ENCODE measurements at places on chromosomes 3 and 15.
A peak's percentile ranks its signal among the peaks of the same experiment; 100 is the strongest.

GRCh38 chr3:73249047-73249446 is 187.6 kb downstream of the EBLN2 start:
- H3K4me3 ChIP-seq, result no peak overlapping the region
- no peaks in the 10 kb centered on the region for H3K4me1 ChIP-seq
- no peaks in the 10 kb centered on the region for H3K36me3 ChIP-seq
- no peak overlapping the region for H3K27ac ChIP-seq
- no peak for DNase-seq

DNA sequence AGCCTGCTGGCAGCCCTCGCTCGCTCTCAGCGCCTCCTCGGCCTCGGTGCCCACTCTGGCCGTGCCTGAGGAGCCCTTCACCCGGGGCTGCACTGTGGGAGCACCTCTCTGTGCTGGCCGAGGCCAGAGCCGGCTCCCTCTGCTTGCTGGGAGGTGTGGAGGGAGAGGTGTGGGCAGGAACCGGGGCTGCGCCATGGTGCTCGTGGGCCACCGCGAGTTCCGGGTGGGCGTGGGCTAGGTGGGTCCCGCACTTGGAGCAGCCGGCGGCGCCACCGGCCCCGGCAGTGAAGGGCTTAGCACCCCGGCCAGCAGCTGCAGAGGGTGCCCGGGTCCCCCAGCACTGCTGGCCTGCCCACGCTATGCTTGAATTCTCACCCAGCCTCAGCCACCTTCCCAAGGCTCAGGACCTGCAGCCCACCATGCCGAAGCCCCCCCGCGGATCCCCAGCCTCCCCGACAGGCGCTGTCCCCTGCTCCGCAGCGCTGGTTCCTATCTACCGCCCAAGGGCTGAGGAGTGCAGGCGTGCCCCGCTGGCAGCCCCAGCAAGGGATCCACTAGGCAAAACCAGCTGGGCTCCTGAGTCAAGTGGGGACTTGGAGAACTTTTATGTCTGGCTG is 863.3 kb downstream of the IGSF11 start:
- H3K27me3 ChIP-seq, result no peaks in the 10 kb centered on the region
- DNase-seq, result no peak
- H3K27ac ChIP-seq, result no peak overlapping the region
- H3K36me3 ChIP-seq, result no peaks in the 10 kb centered on the region
- no peak overlapping the region for H3K4me3 ChIP-seq

GRCh38 chr15:70382009-70382749 is 284.5 kb upstream of the TLE3 start:
- no peaks in the 10 kb centered on the region for H3K27me3 ChIP-seq
- no peak overlapping the region for H3K27ac ChIP-seq
- DNase-seq, result no peak
- no peak overlapping the region for H3K4me3 ChIP-seq

DNA sequence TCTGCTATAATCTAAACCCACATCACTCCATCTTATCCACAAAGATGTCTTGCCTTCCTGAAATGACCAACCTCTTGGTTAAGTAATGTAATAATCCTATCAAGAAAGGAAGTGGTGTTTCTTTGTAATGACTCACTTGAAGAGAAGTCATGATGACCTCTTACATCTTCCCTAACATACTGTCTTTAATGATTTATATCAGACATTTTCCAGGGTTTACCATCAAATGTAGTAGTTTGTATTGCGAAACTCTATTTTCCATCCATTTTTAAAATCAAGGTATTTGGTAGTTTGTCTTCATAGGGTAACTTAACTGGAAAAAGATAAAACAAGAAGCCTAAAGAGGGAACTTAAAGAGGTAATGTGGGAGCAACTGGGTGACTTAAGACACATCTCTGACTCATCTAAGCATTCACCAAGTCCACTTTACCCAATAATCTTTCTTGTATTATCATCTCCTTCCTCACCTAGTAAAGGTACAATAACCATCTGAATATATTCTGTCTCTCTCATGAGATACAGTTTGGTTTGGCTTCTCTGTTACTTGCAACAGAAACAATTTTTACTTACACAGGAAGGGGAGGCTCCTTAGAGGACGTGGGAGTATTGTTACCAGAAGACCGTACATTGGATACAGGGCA is 5.7 kb upstream of the MAPK6 start:
- no peak for DNase-seq
- H3K27ac ChIP-seq, result no peak overlapping the region
- no peaks in the 10 kb centered on the region for H3K27me3 ChIP-seq
- H3K4me3 ChIP-seq, result no peak overlapping the region
- H3K4me1 ChIP-seq, result no peaks in the 10 kb centered on the region
- H3K36me3 ChIP-seq, result no peaks in the 10 kb centered on the region

DNA sequence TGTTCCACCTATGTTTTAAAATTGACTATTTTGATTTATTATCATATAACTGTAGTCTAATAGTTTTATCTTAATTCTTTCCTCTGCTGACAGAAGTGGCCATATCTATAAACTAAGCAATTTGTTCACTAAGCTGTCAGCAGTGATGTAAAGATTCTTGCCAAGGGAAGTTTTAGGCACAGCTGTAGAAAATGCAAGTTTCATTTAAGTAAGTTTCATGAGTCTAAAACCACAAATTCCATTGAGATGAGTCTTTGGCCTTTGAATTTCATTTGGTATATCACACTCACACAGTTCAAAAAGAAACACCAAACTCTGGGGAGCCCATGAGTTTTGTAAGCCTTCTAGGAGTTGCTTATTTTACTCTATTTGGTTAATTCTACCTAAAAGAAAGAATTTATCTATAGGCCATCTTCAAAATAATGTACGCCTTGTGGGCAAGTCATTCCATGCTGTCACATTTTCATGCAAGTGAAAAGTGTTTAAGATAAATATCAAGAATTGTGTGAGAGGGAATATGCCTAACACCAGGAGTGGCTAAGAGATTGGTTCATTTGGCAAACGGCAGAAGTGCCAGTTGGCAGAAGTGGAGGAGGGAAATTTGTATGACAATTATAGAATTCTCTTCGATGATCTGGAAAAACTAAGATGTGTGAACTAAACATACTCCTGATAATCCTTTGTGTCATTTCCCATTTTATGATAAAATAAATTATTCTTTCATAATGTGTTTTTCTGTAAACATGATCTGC is 292.9 kb downstream of the ZIC4 start:
- no peak for DNase-seq
- no peak overlapping the region for H3K27ac ChIP-seq
- no peaks in the 10 kb centered on the region for H3K36me3 ChIP-seq
- no peak overlapping the region for H3K4me3 ChIP-seq
- no peaks in the 10 kb centered on the region for H3K4me1 ChIP-seq

GRCh38 chr3:133955892-133956291 is 60.2 kb upstream of the RAB6B start:
- DNase-seq, result no peak
- no peaks in the 10 kb centered on the region for H3K36me3 ChIP-seq
- no peaks in the 10 kb centered on the region for H3K4me1 ChIP-seq
- no peak overlapping the region for H3K27ac ChIP-seq
- H3K27me3 ChIP-seq, result no peaks in the 10 kb centered on the region
- H3K4me3 ChIP-seq, result no peak overlapping the region

- no peaks in the 10 kb centered on the region for H3K36me3 ChIP-seq
- H3K27ac ChIP-seq, result no peak overlapping the region
- no peak for DNase-seq
- no peaks in the 10 kb centered on the region for H3K27me3 ChIP-seq
These were observed 205.7 kb downstream of the STT3B start for GRCh38 chr3:31738412-31738811.

DNA sequence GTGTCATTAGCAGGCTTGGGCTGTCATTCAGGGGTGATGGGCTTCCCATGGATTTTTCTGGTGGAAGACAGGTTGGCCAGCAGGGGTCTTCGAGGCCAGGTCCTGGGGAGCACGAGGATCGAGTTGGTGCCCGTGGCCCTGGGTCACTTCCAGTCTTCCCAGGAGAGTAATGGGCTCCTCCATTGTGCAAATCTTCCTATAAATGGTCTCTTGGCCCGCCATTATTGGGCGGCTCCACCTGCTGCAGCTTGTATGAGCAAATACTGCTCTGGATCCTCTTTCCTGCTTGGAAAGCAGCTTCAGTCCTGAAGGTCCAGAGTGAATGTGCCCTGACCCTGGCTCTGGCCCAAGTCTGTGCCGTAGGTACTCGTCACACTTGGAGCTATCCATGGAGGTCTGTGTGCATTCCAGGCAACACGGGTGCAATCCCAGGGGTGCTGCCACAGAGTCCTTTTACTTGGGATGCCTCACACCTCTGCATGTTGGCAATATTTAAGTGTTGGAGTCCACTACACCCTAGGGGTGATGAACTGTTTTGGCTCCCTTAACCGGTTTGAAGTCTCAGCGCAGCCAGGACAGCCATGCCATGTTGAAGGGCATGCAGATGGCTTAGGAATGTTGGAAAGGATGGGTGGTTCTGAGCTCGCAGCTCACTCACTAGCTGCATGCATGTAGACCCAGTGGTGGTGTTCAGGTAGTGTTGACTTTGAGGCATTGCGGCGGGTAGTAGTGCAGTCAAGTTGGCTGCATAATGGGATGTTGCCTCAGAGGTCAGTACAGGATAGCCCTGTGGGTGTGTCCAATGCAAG is 97.6 kb downstream of the SNRPN start:
- H3K27me3 ChIP-seq, result no peaks in the 10 kb centered on the region
- H3K36me3 ChIP-seq, result peaks cover 100% of the 10 kb centered on the region
- H3K4me3 ChIP-seq, result no peak overlapping the region
- no peak for DNase-seq
- no peaks in the 10 kb centered on the region for H3K4me1 ChIP-seq

GRCh38 chr3:152148579-152148978 is 120.2 kb upstream of the MBNL1 start:
- H3K4me3 ChIP-seq, result no peak overlapping the region
- no peaks in the 10 kb centered on the region for H3K36me3 ChIP-seq
- H3K27me3 ChIP-seq, result no peaks in the 10 kb centered on the region
- peak overlapping the region; percentile 69 for H3K27ac ChIP-seq
- DNase-seq, result no peak
- H3K4me1 ChIP-seq, result no peaks in the 10 kb centered on the region

DNA sequence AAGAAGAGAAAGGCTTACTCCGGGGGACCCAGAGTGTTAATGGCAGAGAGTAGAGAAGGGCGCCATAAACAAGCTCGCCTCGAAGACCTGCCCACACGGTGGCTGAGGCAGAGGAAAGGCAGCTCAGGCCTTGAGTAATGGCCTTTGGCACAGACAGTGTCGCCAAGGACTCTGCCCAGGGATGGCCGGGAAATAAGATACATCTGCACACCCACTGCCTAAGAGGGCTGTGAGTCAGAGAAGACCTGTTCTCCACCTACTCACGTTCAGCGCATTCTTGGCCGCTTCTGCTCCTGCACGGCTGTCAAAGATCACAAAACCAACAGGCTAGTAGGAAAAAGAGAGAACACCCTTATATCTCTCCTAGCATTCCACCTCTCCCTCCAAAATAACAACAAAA is 26.2 kb downstream of the RBPMS2 start:
- H3K27ac ChIP-seq, result peak overlapping the region; percentile 83
- H3K4me1 ChIP-seq, result peaks cover 77% of the 10 kb centered on the region
- H3K27me3 ChIP-seq, result no peaks in the 10 kb centered on the region
- H3K36me3 ChIP-seq, result peaks cover 5% of the 10 kb centered on the region
- no peak for DNase-seq

DNA sequence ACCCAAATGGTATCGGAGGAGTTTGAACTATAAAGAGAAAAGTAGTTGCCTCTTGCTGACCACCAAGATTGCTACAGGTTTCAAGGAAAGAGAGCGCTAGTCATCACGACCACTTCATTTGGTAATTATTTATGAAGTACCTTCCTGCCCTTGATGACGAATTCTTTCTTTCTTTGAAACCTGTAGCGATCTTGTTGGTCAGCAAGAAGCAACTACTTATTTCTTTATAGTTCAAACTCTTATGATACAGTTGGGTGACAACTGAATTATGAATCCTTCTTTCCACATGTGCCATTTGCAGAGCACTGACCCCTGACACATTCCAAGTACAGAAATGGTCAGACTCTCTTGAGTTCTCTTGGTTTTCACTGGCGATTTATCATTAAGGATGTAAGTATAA is 46.8 kb downstream of the THRB start:
- H3K27me3 ChIP-seq, result no peaks in the 10 kb centered on the region
- H3K27ac ChIP-seq, result no peak overlapping the region
- no peak overlapping the region for H3K4me3 ChIP-seq
- DNase-seq, result no peak
- H3K36me3 ChIP-seq, result no peaks in the 10 kb centered on the region
- peaks cover 54% of the 10 kb centered on the region for H3K4me1 ChIP-seq
